ENCODE measurements at places on chromosomes 6 and 20.

- no peak for DNase-seq
These were observed 285.7 kb upstream of the PREP start for GRCh38 chr6:105688573-105688972.

DNA sequence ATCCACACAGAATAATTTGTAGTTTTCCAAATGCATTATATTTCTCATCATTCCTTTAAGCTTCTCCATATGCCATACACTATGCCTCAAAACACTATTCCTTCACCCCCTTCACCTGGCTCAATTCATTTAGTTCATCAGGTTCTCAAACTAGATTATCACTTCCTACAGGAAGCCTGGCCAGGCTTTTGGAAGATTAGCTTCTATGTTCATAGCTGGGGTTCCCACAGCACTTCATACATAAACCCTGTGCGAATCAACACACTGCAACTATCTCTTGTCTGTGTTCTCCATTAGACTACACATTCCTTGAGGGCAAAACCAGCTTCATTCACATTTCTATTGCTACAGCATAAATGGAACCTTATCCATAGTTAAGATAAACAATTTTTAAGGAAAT lies 40.5 kb upstream of the PLN start:
- no peak for DNase-seq

GRCh38 chr20:31818376-31818908 lies 714 bp upstream of the MYLK2 start:
- DNase-seq: no peak

- DNase-seq: no peak
These were observed 105.9 kb downstream of the UST start for GRCh38 chr6:148852688-148853087.

GRCh38 chr6:79313254-79313653 lies 78.8 kb upstream of the HMGN3 start:
- no peak for DNase-seq

DNA sequence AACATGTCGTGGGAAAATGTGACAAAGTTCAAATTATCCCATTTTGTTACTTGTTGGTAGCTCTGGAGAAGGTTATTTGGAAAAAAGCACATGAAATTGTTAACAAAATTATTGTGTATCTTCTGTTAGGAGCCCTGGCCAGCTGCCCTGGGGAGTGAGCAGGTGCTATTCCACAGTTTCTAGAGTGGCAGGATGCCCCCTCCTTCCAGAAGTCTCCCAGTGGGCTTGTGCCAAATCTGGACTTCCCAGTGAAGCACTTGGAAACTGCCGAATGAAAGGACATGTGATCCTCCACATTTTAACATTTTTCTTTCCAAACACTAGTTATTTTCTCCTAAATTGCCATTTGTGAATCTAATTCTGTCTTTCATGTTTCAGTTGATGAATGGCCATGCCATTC lies 66.9 kb upstream of the CLDN20 start:
- DNase-seq: no peak
